ENCODE measurements at places on chromosomes 2 and 18.

DNA sequence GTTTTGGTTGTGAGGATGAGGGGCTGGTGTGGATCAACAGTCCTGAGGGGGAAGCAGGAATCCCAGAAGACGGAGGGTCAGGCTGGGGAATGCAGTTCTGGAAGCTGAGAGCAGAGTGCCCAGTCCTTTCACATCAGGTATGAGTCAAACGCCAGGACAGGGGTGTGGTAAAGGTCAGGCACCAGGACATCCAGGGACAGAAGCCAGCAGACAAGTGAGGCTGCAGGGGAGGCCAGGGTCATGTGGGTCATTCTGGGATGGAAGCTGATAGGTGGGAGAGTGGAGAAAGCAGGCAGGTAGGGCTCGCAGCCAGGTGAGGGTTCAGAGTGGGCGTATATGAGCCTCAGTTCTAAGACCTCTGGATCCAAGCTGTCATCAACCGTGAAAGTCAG lies 12.8 kb upstream of the GNLY start:
- DNase-seq: no peak

GRCh38 chr2:144631636-144632035 lies 111.7 kb upstream of the ZEB2 start:
- DNase-seq: no peak

DNA sequence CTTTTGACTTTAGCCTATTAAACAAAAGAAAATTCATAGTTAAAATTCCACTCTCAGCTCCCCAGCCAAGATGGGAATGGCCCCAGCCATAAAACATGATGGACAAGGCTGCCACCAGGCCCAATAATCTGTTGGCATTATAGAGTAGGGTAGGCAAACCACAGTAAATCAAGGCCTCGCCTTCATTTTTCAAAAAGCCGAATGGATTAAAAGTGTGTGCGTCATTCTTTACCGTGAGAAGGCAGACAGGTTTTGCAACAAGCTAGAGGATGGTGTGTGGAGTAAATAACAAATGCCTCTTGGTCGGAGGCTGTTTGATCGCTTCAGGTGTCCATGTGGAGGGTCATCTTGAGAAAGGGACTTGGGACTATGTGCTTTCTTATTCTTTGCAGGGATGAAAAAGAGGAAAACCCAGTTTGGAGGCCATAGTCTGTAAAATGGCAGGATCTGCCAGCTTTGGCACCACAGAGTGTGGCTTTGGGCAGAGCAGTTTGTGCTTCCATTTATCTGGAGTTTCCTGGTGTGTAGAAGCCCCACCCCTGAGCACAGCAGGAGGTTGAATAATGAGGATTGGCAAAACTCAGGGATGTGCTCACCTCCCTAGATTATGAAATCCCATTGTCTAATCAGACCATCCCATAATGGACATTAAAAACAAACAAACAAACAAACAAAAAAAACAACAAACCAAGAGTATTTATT lies 57.1 kb upstream of the ITGB6 start:
- no peak for DNase-seq

DNA sequence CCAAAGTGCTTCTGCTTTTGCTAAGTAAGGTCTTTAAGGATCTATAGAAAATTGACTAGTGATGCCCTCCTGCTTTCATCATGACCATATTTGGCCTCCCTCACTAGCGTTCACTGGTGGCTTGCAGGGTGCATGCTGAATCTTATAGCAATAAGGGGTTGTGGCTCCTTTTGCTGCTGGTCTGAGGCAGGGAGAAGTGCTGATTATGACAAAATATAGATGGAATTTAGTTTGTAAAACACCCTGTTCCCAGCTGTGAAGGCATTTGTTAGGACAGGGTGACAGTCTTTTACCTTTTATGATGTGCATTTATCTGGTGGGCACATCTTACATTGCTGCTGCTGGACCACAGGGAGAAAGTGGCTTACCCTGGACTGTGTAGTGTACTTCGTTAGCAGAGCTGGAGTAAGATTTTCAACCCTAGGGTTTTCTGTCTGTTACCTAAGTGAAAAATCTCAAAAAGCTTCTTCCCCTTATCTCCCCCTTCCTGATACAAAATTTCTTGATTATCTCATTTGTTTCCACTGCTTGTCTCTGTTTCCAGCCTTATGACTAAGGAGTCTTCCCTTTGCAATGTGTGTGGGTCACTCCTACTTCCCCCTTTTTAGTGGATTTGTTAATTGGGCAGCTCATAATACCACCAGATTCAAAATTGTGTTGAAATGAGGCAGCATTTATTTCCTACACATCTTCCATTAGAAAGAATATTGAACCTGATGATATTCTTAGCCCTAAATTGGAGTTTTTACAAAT lies 21.2 kb upstream of the RPL37A start:
- no peak for DNase-seq

All from NCI-H1694 (cell line).